Spleen (tissue), 13 donors: ENCODE measurements at places on chromosomes 3 and 15. TPM values are rescaled to one million over a fixed set of nuclear protein-coding genes. Genes with fewer than 3 reads are reported as not detected.

Gene SIDT1
- 81.5 TPM for total RNA-seq

Gene MYNN
- total RNA-seq: 21.8 TPM

Gene PTH1R
- total RNA-seq: 29.8 TPM

Gene PLCL2
- 41.1 TPM for total RNA-seq

Gene SOX2
- total RNA-seq: not detected

Gene FBXL2
- 1.1 TPM for total RNA-seq

Gene LDHAL6B
- not detected for total RNA-seq

Gene PAK6
- 3.0 TPM for total RNA-seq

Gene CTXN2
- total RNA-seq: not detected

Gene CCDC39
- total RNA-seq: not detected

Gene ZPLD1
- total RNA-seq: not detected
